ENCODE measurements at places on chromosomes 3 and 15. TPM values are rescaled to one million over a fixed set of nuclear protein-coding genes. Genes with fewer than 3 reads are reported as not detected.

GRCh38 chr3:150359381-150359780 is 48.7 kb upstream of the TSC22D2 start:
- no peak overlapping the region for H3K27ac ChIP-seq
- H3K36me3 ChIP-seq = no peaks in the 10 kb centered on the region
- no peaks in the 10 kb centered on the region for H3K27me3 ChIP-seq
- no peak for DNase-seq

GRCh38 chr3:153252963-153253362 is 90.9 kb downstream of the RAP2B start:
- no peaks in the 10 kb centered on the region for H3K36me3 ChIP-seq
- no peak overlapping the region for H3K4me3 ChIP-seq
- no peaks in the 10 kb centered on the region for H3K4me1 ChIP-seq
- no peak for DNase-seq
- no peaks in the 10 kb centered on the region for H3K27me3 ChIP-seq
- no peak overlapping the region for H3K27ac ChIP-seq

PLSCR2 gene
- not detected for polyA plus RNA-seq

- H3K4me1 ChIP-seq = no peaks in the 10 kb centered on the region
- H3K36me3 ChIP-seq = no peaks in the 10 kb centered on the region
- no peak overlapping the region for H3K27ac ChIP-seq
- no peak for DNase-seq
- no peak overlapping the region for H3K4me3 ChIP-seq
Observed at GRCh38 chr15:29466292-29466691, 196.7 kb upstream of the NSMCE3 start.

- DNase-seq = no peak
- no peak overlapping the region for H3K4me3 ChIP-seq
- H3K27me3 ChIP-seq = no peaks in the 10 kb centered on the region
- H3K36me3 ChIP-seq = no peaks in the 10 kb centered on the region
- no peak overlapping the region for H3K27ac ChIP-seq
- peaks cover 45% of the 10 kb centered on the region for H3K4me1 ChIP-seq
Observed at GRCh38 chr15:67140078-67140833, 74.9 kb downstream of the SMAD3 start.

GRCh38 chr3:23036728-23037127 is 166.4 kb upstream of the UBE2E2 start:
- no peaks in the 10 kb centered on the region for H3K36me3 ChIP-seq
- no peak for DNase-seq
- no peaks in the 10 kb centered on the region for H3K27me3 ChIP-seq
- H3K4me3 ChIP-seq = no peak overlapping the region
- no peaks in the 10 kb centered on the region for H3K4me1 ChIP-seq
- no peak overlapping the region for H3K27ac ChIP-seq

ULK4 gene
- polyA plus RNA-seq = 2.8 TPM
